ENCODE measurements at places on chromosomes 1 and 21. TPM values are rescaled to one million over a fixed set of nuclear protein-coding genes. Genes with fewer than 3 reads are reported as not detected.

Gene ST6GALNAC5
- 15.4 TPM for total RNA-seq

Gene SPATA21
- not detected for total RNA-seq

Gene CR1L
- total RNA-seq, result not detected

Gene NRAS
- total RNA-seq, result 27.4 TPM

DNA sequence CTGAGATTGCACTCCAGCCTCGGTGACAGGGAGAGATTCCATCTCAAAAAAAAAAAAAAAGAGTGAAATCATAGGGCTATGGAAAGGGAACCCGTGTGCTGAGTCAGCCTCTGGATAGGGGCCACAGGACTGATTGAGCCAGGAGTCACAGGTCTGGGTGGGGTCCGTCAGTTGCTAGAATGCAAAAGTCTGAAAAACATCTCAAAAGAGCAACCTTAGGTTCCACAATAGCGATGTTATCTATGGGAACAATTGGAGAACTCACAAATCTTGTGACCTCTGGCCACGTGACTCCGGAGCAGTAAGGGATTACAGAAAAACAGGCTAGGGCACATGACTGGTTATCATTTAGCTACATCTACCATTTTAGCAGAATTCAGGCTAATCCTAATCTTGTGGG is 32.8 kb upstream of the GREM2 start:
- no peaks in the 10 kb centered on the region for H3K27me3 ChIP-seq
- H3K27ac ChIP-seq, result no peak overlapping the region
- no peak for DNase-seq
- H3K36me3 ChIP-seq, result no peaks in the 10 kb centered on the region

GRCh38 chr1:61432616-61433388 is 292.1 kb downstream of the TM2D1 start:
- no peaks in the 10 kb centered on the region for H3K4me1 ChIP-seq
- H3K27ac ChIP-seq, result no peak overlapping the region
- H3K4me3 ChIP-seq, result no peak overlapping the region
- no peak for DNase-seq
- H3K27me3 ChIP-seq, result no peaks in the 10 kb centered on the region
- no peaks in the 10 kb centered on the region for H3K36me3 ChIP-seq

- no peak for DNase-seq
- H3K27me3 ChIP-seq, result no peaks in the 10 kb centered on the region
- no peak overlapping the region for H3K4me3 ChIP-seq
- no peak overlapping the region for H3K27ac ChIP-seq
- H3K4me1 ChIP-seq, result no peaks in the 10 kb centered on the region
These were observed 28.3 kb downstream of the NEK7 start for GRCh38 chr1:198185146-198185545.

- H3K36me3 ChIP-seq, result no peaks in the 10 kb centered on the region
- no peaks in the 10 kb centered on the region for H3K27me3 ChIP-seq
- H3K4me3 ChIP-seq, result peak overlapping the region; percentile 67
- H3K4me1 ChIP-seq, result no peaks in the 10 kb centered on the region
- peak overlapping the region; percentile 94 for H3K27ac ChIP-seq
- no peak for DNase-seq
These were observed 643 bp downstream of the CFAP298 start for GRCh38 chr21:32611471-32611997.

DNA sequence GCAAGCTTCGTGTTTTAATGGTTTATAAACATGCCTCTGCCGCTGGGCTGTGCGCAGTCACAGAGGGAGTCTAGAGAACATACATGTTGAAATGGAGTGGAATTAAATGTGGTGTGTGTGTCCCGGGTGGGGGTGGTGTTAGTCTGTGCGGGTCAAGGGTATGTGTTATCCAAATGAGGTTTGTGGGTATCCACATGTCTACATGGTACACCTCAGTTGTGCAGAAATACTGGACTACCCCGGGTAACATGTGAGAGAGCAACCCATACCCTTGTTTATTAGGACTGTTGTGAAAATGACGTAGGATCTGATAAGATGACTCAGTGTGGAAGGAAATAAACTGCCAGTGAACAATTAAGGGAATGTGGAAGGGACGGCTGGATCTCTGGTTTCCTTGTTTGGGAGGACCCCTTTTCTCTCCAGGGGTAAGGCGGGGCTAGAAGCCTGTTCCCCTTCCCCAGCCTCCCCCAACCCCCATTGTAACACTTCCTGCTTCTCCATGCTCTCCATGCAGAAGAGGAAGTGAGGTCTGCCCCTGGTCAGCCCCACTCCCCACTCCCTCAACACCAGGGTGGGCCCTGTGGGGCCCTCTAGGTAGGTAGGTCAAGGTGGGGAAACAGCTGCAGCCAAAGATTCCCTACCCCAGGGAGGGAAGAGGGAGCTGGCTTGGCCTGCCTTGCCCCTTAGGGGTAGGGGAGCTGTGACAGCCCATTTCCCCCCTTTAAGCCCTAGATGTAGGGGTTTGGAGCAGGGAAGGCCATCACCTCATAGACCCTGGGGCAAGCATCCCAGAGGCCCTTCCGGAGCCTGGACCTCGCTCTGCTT is 690 bp downstream of the EPS8L3 start:
- H3K27me3 ChIP-seq, result no peaks in the 10 kb centered on the region
- no peaks in the 10 kb centered on the region for H3K36me3 ChIP-seq
- no peak overlapping the region for H3K4me3 ChIP-seq

- no peak overlapping the region for H3K27ac ChIP-seq
- no peaks in the 10 kb centered on the region for H3K4me1 ChIP-seq
- DNase-seq, result no peak
- H3K36me3 ChIP-seq, result no peaks in the 10 kb centered on the region
These were observed 193.5 kb downstream of the PAPPA2 start for GRCh38 chr1:176656257-176656995.

DNA sequence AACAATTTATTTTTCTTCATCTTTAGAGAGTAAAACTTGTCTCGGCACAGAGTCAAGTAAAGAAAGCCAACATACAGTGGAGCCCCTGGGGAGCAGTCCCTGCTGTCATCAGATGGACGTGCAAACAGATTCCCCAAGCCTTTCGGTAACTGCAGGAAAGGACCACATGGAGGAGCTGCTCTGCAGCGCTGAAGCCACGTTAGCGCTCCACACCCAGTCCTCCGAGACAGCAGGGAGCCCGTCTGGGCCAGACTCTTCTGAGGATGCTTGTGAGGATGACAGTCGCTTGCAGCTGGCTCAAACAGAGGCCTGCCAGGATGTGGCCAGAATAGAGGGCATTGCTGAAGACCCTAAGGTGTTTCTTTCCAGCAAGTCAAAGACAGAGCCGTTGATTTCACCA is 77.1 kb upstream of the SCCPDH start:
- no peak for DNase-seq
- no peaks in the 10 kb centered on the region for H3K27me3 ChIP-seq
- H3K4me3 ChIP-seq, result no peak overlapping the region

- no peaks in the 10 kb centered on the region for H3K36me3 ChIP-seq
- H3K4me3 ChIP-seq, result no peak overlapping the region
- H3K27ac ChIP-seq, result no peak overlapping the region
These were observed 17.6 kb downstream of the CDC42BPA start for GRCh38 chr1:227300682-227301081.

GRCh38 chr1:53693339-53693738 is 45.6 kb downstream of the GLIS1 start:
- no peaks in the 10 kb centered on the region for H3K27me3 ChIP-seq
- H3K36me3 ChIP-seq, result no peaks in the 10 kb centered on the region
- H3K27ac ChIP-seq, result no peak overlapping the region
- DNase-seq, result no peak
- H3K4me3 ChIP-seq, result no peak overlapping the region

DNA sequence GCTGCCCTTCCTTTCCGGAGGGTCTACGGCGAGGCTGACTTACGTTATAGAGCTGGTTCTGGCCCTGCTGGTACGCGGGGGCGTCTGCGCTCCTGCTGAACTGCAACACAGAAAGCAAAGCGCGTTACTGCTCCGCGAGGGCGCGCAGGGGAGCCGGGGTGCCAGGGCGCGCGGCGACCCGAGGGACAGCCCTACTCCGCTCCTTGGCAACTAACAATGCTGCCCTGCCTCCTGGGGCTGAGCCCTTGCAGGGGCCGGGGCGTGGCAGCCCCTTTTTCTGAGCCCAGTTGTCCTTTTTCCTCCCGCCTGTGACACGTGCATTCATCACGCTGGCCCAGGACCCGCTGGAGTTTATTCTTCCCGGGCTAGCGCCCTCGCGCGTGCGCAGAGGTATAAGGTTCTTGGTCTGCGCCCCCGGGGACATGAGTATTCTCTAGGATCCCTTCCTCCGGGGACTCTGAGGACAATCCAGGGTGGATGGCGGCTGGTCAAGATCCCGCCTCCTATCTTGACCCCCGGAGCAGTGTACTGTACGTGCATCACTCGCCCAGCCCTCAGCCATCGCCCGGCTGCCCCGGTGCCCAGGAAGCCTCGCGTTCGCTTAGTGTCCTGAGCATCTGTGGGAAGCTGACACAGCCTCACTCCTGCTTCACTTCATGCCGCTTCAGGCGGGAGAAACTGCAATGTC is 78.9 kb downstream of the CD247 start:
- H3K27me3 ChIP-seq, result no peaks in the 10 kb centered on the region
- no peaks in the 10 kb centered on the region for H3K36me3 ChIP-seq
- DNase-seq, result no peak
- H3K27ac ChIP-seq, result no peak overlapping the region
- H3K4me1 ChIP-seq, result no peaks in the 10 kb centered on the region

DNA sequence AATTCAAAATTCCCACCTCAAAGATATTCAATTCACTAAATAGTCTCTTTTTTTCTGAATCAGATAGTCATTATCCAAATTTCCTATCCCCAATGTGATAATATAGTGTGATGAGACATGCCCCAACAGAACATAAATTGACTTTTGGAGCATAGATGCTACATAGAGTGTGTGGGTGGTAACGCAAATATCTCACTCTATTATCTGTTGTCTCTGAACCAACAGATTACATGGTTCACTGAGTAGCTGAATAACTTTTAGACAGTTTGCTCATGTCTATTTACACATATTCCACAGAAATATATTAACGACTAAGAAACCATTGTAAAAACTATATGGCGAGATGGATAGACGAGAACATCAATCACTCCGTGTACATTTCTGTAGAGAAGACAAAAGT is 209.9 kb downstream of the BARHL2 start:
- no peaks in the 10 kb centered on the region for H3K27me3 ChIP-seq
- no peak for DNase-seq
- H3K27ac ChIP-seq, result no peak overlapping the region
- no peak overlapping the region for H3K4me3 ChIP-seq
- no peaks in the 10 kb centered on the region for H3K36me3 ChIP-seq

DNA sequence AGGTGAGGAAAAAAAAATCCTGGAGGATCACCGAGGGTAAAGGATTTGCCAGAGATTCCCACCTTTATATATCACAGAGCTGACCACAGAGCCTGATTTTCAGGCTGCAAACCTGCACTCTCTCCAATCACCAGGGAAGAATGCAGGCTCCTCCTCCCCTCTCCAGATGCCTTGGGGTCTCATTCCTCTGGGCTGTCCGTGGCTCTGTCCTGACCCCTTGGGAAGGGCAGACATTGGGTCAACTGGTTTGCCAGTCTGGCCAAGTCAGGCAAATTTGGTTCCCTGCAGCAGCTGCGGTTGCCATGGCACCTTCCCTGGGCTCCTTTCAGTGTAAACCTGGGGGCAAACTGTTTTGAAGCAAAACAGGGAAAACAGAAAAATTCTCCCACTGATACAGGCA is 11.6 kb upstream of the OPRD1 start:
- no peaks in the 10 kb centered on the region for H3K4me1 ChIP-seq
- H3K27me3 ChIP-seq, result no peaks in the 10 kb centered on the region
- no peak overlapping the region for H3K27ac ChIP-seq
- DNase-seq, result no peak
- H3K36me3 ChIP-seq, result no peaks in the 10 kb centered on the region
- no peak overlapping the region for H3K4me3 ChIP-seq

- H3K4me3 ChIP-seq, result no peak overlapping the region
- DNase-seq, result no peak
- no peaks in the 10 kb centered on the region for H3K36me3 ChIP-seq
- H3K27ac ChIP-seq, result no peak overlapping the region
- H3K4me1 ChIP-seq, result no peaks in the 10 kb centered on the region
These were observed 247.4 kb downstream of the RHOU start for GRCh38 chr1:228982637-228983036.

DNA sequence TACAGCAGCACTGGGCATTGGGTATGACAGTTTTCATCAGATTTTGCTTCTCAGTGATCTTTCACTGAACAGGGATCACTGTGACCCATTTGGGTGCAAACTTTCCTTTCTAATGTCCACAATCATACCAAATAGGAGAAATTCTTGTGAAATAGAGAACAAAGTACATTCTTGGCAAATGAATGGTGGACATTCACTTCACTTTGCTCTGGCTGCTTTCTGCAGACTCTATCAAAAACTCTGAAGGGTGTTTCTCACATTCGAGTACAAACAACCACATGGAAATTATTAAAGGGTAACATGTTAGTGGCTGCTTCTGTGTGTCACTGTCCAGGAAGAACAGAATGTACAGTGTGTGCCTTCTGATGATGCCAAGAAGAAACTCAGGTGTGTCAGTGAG is 61.9 kb upstream of the ADAM30 start:
- no peaks in the 10 kb centered on the region for H3K27me3 ChIP-seq
- no peak for DNase-seq
- no peak overlapping the region for H3K27ac ChIP-seq
- no peaks in the 10 kb centered on the region for H3K4me1 ChIP-seq
- no peak overlapping the region for H3K4me3 ChIP-seq
